ENCODE measurements at places on chromosomes 12 and 14.

DNA sequence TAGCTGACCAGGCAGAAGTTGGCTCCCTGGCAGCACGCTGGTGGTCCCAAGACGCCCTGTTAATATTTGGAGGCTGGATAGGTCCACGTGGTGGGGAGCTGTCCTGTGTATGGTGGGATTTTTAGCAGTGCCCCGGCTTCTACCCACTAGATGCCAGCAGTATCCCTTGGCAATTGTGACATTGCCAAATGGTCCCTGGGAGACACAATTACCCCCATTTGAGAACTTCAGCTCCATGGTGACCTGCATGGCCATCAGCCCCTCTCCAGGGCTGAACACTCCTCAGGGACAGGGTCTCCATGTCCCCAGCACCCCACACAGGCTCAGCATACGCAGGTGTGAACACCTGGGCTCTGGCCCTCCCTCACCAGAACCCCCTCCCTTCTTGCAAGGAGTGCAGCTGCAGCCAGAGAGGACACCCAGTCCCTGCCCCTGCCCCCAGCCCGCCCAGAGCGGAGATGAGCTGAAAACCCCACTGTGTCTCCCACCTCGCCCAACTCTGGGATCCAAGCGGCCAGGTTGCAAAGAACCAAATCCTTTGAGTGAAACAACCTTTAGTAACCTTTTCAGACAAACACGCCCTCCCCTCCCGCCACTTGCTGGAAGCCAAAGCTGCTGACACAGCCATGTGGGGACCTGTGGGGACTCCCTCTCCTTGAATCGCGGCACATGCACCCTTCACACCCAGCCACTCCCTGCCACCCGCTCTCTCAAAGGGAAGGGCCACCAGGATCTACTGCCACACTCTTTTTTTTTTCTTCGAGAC is 120.4 kb downstream of the CALM1 start:
- no peak overlapping the region for H3K27ac ChIP-seq
- H3K4me1 ChIP-seq = no peaks in the 10 kb centered on the region
- no peak overlapping the region for H3K4me3 ChIP-seq
- no peak for DNase-seq

DNA sequence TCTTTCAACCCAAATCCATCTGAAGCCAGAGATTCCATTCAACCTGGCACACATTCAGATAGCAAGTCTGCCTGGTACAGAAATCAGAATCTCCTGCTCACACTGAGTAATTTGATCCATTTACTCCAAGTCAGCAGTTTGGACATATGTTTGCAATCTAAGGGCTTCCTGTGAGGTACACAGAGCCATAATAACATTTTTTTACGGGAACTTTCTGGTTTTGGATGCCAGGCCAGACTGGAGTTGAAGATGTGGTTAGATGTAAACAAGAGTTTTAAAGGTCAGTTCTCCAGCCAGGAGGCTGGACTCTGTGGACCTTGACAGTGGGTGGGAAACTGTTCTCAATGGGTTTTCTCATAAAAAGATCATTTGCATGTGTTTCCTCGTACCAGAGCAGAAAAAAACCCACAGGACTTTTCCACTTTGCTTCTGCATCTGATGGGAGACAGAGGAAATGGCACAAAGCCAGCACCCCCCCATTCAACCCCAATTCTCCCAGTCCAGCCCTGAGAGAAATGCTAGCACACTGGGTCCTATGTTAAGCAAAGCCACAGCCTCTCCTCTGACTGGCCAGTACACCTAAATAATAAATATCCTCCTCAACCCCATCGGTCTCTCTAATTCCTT is 17.7 kb upstream of the TSPAN11 start:
- H3K27me3 ChIP-seq = peaks cover 4% of the 10 kb centered on the region
- no peak overlapping the region for H3K27ac ChIP-seq
- no peak for DNase-seq
- H3K36me3 ChIP-seq = no peaks in the 10 kb centered on the region
- H3K4me1 ChIP-seq = no peaks in the 10 kb centered on the region

DNA sequence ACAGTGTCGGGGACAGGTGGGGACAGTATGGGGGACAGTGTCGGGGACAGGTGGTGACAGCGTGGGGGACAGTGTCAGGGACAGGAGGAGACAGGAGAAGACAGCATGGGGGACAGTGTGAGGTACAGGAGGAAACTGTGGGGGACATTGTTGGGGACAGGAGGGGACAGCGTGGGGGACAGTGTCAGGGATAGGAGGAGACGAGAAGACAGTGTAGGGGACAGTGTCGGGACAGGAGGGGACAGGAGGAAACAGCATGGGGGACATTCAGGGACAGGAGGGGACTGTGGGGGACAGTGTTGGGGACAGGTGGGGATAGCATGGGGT is 139.5 kb downstream of the TMEM121 start:
- no peak overlapping the region for H3K4me3 ChIP-seq
- no peaks in the 10 kb centered on the region for H3K36me3 ChIP-seq
- DNase-seq = no peak

DNA sequence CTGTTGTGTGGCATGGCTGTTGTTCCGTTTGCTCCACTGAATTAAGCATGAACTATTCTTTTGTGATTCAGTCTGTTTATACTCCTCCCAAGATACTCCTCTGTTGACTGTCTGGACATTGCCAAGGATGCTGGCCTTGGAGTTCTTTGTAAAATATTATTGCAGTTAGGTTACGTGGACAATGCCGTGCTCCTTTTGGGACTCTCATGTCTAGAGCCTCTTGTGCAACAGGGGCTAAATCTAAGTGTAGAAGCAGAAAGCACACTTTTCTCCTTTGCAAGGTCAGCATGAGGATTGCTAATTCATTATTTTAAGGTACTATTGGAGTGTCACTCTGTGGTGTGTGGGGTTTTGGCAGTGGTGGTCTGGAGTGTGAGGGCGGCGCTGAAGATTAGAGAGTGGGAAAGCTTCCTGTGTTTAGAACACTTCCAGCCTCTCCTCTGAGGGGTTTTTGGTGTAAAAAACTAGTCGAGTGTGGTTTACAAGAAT is 125.4 kb downstream of the SAMD4A start:
- no peak overlapping the region for H3K27ac ChIP-seq
- H3K27me3 ChIP-seq = peaks cover 38% of the 10 kb centered on the region
- H3K36me3 ChIP-seq = no peaks in the 10 kb centered on the region
- H3K4me1 ChIP-seq = no peaks in the 10 kb centered on the region
- H3K4me3 ChIP-seq = no peak overlapping the region
- no peak for DNase-seq

DNA sequence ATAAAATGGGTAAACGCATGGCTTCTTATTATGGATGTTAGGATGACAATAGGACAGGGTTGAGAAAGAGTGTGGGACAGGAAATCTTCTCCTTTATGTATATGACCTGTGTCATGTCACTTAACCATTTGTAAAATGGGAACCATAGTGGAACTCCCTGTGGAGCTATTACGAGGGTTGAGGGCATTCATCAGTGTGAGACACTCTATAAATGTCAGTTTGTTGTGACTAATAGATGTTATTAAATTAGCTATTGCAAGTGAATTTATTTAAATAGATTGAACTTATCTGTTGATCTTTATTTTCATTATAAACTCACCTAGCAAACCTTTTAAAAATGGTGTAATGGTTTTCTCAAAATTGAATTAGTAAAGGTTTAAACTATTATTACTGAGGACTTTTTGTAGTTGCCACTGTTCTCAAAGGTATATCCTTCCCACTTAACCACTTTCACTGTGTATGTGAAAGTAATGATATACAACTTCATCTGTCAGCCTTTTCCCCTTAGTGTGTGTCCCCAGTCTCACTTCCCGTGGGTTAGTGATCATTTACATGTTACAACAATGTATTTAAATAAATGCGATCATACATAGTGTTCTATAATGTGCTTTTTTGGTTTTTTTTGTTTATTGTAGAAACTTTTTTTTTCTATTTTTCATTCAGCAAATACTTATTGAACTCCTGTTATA is 17.1 kb downstream of the HELB start:
- peaks cover 15% of the 10 kb centered on the region for H3K4me1 ChIP-seq
- DNase-seq = no peak
- H3K27me3 ChIP-seq = no peaks in the 10 kb centered on the region
- H3K36me3 ChIP-seq = peaks cover 58% of the 10 kb centered on the region
- H3K4me3 ChIP-seq = no peak overlapping the region

DNA sequence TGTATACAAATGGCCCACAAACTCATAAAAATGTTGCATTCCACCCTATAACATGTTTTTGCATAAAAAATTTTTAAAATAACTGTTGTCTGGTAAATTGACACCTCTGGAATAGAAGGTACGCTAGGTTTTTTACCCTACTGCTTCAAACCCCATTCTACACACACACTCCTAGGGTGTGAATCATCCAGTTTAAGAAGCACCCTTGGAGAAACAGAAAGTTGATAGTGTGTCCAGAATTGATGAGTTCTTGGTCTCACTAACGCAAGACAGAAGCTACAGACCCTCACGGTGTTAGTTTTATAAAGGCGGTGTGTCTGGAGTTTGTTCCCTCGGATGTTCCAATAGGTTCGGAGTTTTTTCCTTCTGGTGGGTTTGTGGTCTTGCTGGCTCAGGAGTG is 158.5 kb downstream of the KLRB1 start:
- peak overlapping the region; percentile 86 for H3K4me3 ChIP-seq
- H3K36me3 ChIP-seq = peaks cover 10% of the 10 kb centered on the region
- no peak for DNase-seq
- H3K4me1 ChIP-seq = peaks cover 28% of the 10 kb centered on the region

- H3K4me1 ChIP-seq = peaks cover 19% of the 10 kb centered on the region
- H3K27me3 ChIP-seq = peaks cover 6% of the 10 kb centered on the region
- no peak overlapping the region for H3K27ac ChIP-seq
- no peaks in the 10 kb centered on the region for H3K36me3 ChIP-seq
Measured at GRCh38 chr12:122963941-122964265, 2.4 kb downstream of the ABCB9 start.

- no peak overlapping the region for H3K27ac ChIP-seq
- no peak overlapping the region for H3K4me3 ChIP-seq
- no peaks in the 10 kb centered on the region for H3K36me3 ChIP-seq
- no peaks in the 10 kb centered on the region for H3K4me1 ChIP-seq
Measured at GRCh38 chr14:88422919-88423650, 37.6 kb downstream of the SPATA7 start.

DNA sequence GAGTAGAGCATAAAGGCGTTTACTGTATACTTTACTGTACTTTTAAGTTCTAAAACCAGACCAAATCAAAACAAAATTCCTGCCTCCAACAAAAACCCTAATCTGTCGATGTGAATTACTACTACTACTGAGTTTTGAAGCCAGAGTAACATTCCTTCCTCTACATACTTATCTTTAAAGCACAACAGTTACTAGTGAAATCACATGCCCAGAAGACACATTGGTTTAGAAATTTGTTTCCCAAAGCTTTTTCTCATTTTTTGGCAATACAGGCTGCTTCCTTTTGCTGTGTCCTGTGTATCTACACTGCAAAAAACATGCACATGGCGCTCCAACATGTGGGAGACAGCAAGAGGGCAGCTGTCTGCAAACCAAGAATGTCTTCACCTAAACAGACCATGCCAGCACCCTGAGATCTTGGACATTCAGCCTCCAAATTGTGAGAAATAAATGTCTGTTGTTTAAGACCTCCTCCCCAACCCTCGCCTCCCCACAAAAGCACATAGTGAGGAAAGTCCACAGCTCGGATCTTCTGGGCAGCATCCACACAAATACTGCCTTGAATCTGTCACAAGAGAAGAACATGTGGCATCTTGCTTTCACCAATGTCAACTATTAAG is 21.1 kb downstream of the SETD3 start:
- H3K27ac ChIP-seq = peak overlapping the region; percentile 3
- H3K27me3 ChIP-seq = no peaks in the 10 kb centered on the region
- peaks cover 47% of the 10 kb centered on the region for H3K36me3 ChIP-seq
- H3K4me1 ChIP-seq = peaks cover 8% of the 10 kb centered on the region
- no peak overlapping the region for H3K4me3 ChIP-seq
